ENCODE measurements at places on chromosomes 1 and 21.

DNA sequence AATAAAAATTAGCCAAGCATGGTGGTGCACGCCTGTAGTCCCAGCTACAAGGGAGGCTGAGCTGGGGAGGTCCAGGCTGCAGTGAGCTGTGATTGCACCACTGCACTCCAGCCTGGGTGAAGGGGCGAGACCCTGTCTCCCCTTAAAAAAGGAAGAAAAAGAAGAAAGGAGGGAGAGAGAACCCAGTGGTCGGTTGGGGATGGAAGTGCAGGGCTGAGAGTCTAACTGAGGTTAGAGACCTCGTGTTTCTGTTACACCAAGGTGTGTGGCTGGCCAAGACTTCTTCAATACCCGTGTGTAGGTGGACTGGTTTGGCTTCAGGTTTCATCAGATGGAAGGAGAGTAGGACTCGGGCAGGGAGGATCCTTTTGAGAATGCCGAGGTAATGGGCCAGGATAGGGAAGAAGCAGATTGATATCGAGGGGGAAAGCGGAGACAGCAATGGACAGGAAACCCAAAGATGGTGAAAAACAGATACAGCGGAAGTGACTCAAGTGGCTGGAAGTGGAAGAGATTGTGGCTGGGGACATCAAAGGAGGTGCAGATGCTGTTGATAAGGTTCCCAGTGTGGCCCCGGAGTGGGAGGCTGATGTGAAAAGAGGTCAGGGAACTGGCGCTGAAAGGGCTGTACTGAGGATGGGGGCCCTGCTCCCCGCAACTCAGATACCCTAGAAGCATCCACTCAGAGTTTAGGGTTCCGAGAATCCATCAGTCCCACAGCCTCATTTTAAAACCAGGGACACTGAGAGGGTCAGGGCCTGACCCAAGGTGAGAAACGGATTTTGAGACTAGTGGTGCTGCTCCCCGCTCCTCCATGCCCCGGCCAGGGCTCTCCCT, 681 bp upstream of the UBXN10 start:
- no peak for DNase-seq

DNA sequence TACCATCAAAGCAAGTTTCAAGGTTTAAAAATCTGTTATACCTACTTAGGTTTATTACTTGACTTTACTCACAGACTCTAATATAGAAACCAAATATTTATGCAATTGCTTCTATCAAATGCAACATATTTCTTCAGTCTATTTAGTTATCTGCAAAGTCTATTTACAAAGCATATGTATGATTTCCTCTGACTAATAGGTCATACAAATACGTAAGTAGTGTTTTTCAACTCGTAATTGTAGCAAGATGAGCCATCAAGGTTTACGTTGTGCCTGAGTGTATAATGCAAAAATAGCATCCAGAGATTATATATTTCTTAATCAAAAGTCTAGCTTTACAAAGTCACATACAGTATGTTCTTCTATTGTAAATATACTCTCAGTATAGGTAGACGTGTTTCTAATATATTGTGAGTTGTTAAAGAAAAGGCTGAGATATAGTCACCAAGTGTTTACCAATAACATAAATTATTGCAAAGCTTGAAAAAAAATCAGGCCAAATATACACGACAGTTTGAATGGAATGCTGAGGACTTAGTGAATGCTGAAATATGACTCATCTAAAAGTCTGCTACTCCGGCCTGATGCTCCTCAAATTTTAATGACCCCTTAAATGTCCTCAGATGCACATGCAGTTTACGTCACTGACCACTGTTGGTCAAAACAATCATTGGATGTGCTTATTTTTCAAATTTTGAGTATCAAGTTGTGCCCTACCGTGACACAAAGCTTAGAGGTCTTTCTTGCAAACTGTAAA, 48.4 kb downstream of the ADAMTS5 start:
- no peak for DNase-seq

GRCh38 chr1:46067652-46068051, 64.8 kb downstream of the PIK3R3 start:
- DNase-seq: no peak

DNA sequence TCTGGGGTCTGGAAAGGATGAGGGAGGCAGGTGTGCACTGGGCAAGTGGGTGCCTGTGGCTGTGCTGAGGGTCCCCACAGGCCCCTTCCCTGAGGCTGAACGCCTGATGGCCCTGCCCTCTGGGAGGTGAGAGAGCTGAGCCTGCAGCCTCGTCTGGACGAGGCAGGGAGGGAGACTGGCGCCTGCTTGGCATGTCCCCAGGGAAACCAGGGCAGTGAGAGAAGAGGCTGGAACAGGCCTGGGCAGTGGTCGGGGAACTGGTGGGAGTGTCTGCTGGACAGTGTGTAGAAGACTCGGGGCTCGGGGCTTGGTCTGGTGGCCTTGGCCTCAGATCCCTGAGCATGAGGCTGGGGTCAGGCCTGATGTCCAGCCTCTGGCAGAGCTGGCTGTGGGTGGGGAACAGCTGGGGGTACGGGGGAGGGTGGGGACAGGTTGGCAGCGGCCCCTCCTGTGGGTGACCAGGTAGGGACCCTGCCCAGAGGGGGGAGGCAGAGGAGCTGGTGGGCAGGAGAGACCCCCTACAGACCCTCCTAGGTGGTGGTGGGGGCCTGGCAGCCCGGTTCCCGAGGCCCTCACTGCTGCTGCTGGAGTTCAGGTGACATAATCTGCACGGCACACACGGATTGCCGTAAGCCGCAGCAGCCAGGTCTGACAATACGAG, 30.8 kb upstream of the PLCH2 start:
- DNase-seq: no peak

DNA sequence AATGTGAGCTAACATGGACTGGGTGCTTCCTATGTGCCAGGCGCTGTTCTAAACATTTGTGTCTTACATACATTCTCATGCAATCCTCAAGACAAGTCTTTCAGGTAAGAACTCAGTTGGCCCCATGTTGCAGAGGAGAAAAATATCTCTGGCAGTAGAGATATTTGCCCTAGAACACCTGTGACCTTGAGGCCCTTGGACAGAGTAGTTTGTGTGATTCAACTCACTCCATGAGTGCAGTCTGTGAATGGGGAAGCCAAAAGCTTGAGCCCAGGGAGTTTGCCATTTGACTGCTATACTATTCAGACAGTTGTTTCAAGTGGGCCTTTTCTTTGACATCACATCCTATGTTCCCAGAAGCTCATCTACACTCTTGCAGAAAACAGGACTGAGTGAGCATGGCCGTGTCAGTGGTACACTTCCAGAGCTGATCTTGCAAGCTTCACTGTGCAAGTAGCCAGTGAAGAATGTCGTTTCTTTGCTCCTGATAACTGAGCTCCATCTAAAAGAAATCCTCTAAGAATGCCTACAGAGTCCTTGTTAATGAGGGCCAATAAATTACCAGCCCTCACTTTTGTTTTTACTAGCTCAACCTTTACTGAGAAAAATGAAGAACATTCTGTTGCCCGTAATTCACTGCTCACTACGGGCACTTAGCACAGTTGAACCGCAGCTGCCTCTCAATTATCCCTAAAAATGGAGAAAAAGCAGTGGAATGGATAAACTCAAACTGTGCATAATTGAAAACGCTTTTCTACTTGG, 98.7 kb upstream of the C8B start:
- no peak for DNase-seq

DNA sequence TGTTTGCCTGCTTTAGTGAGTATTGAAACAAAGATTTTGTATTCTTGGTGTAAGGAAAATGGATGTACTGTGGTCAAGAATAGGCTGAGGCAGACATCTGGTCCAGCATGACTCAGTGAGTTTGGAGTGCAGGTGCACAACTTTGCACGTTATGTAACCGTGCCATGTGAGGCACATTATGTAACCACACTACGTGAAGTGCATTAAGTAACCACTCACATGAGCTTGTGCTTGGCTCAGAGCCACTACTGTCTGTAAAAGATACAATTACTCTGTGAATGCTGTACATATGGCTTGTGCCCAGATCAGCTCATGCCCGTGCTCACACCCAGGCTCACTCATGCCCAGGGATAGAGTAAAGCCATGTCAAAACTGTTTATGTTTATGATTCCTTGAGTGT, 216.8 kb downstream of the CTH start:
- DNase-seq: no peak

DNA sequence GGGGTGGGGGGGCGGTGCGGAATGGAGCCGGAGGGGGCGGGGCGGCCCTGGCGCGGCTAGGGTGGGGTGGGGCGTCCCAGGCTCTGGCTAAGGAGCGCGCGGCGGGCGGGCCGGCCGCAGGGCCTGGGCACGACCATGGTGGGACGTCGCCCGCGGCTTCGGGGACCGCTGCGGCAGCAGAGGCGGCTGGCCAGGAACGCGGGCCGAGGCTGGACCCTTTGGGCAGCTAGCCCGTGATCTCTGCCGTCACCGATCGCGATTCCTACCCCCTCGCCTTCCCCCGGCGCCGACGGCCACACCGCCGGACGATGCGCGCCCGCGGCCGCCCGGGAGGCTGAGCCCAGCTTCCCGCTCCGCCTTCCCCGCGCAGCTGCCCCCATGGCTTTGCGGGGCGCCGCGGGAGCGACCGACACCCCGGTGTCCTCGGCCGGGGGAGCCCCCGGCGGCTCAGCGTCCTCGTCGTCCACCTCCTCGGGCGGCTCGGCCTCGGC, at the start of gene MAP3K21:
MAP3K21 (plus strand) TSS at position 74 of the 491 bp plus-strand sequence; CDS start at position 379, 305 bp downstream.
- no peak for DNase-seq

GRCh38 chr1:218209351-218209861, 75.7 kb upstream of the RRP15 start:
- no peak for DNase-seq

DNA sequence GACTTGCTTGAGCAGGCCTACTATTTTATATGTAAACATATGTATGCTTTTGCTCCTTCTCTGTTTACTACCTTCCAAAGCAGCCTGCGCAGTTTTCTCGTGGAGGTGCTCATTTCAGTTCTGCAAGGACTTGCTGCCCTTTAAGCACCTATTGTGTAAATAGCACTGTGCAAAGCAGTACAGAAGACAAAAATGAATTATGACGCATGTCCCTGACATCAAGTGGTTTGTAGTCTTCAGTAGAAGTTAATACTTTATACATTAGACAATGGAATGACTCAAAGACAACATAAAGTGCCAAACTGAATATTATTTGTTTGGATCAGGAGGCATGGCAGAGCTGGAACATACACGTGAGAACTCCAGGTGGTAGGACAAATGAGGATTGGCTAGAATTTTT, 611.7 kb downstream of the LMO4 start:
- no peak for DNase-seq

DNA sequence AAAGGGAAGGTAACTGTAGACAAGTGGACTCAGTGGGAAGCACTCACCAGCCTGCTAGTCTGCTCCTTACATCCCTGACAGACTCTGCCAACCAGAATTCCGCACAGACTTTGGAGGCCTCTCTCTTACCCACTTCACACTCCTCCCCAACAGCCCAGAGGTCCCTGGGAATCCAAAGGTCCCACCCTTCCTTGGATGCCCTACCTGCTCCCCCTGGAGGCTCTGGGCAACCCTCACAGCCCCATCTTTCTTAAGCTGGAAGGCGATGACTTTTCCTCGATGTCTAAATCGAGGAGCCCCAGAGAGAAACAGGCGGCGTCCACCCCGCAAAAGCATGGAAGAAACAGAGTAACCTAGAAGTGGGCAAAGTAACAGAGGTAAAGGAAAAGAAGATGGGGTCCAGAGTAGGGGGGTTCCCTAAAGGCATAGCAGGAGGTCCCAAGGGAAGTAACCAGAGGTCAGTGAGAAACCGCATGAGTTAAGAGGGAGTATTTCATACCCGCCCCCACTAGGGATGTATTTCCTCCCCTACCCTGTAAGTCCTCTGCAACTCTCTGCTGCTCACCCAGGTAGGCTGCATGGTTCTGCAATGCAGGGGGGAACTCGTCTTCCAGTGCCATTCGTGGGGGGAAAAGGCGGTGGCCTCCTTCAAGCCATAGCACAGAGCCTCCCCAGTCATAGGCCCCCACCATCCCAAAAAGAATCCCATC, 8.4 kb downstream of the ITGA10 start:
- DNase-seq: no peak

- DNase-seq: no peak
Measured at GRCh38 chr1:65467536-65467935, 47.1 kb downstream of the LEPR start.

DNA sequence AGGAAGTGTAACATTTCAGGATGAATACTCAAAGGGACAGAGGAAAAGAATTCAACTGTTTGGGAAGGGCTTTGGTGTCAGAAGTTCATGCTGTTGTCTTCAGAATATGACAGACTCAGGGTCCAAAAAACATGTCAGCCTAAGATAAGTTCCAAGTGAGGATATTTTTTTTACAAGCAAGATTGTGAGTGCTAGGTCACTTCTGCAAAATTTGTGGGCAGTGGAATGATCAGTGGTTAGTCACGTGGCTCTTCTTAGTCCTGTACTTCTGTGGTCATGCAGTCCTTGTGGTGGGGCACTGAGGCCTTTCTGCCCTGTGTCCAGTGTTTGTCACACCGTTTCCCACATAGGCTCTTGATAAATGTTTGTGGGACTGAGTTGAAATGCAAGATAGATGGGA, 5.2 kb downstream of the RGL1 start:
- no peak for DNase-seq

- no peak for DNase-seq
Measured at GRCh38 chr1:151867321-151867720, 13.8 kb upstream of the THEM5 start.

DNA sequence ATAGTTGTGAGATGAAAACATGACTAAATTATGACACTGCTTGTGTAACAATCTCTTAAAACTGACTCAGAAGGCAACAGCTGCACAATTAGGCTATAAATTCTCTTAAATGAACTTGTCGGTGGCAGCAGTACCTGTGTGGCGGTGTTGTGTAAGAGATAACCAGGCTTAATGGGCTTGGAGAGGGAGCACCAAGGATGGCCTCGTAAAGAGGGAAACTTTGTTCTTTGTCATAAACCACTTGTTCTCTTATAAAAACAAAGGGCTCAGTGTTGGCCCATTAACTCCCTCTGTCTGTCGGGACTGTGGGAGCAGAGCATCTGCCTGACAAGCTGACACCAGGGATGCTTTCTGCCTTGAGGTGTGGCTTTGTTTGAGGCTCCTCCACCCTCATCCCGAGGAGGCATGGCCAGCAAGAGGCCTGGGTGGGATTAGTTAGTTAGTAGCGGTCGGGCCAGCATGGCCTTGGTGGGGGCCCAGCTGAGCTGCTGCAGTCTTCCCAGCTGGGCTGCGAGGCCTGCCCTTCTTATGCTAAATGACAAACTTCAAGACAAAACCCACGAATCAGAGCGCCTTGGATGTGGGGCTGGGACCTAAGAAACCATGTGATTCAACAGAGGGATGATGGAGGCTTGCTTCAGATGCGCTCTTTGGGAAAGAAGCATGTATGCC, 171.4 kb downstream of the CAMTA1 start:
- no peak for DNase-seq

- DNase-seq: no peak
Measured at GRCh38 chr1:246454655-246455054, 52.4 kb downstream of the SMYD3 start.

DNA sequence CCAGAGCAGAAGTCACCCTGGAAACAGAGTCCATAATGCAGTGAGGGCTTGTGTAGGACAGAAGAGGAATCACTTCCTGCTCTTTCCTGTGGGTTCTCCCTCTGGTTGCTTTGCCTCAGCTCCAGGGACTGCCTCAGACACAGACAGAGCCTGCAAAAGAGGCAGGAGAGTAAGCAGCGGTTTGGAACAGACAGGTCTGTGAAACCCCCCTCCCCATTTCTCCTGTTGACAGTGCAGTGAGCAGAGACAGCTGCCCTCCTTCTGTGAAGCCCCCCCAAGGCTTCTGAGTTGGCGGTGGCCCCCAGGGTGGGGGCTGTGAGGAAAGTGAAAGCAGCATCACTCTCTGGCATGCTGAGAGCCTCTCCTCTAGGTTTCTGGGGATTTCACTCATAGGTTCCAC, 53.0 kb downstream of the MAB21L3 start:
- no peak for DNase-seq
